ENCODE measurements at places on chromosomes 6 and 20.
A peak's percentile ranks its signal among the peaks of the same experiment; 100 is the strongest.

GRCh38 chr20:20327746-20328145, 40.2 kb upstream of the INSM1 start:
- H3K36me3 ChIP-seq: no peaks in the 10 kb centered on the region
- no peak overlapping the region for H3K4me3 ChIP-seq
- DNase-seq: no peak
- no peak overlapping the region for H3K27ac ChIP-seq

GRCh38 chr6:22601984-22602383, 32.6 kb downstream of the HDGFL1 start:
- H3K4me3 ChIP-seq: no peak overlapping the region
- H3K4me1 ChIP-seq: no peaks in the 10 kb centered on the region
- no peak overlapping the region for H3K27ac ChIP-seq
- no peak for DNase-seq

DNA sequence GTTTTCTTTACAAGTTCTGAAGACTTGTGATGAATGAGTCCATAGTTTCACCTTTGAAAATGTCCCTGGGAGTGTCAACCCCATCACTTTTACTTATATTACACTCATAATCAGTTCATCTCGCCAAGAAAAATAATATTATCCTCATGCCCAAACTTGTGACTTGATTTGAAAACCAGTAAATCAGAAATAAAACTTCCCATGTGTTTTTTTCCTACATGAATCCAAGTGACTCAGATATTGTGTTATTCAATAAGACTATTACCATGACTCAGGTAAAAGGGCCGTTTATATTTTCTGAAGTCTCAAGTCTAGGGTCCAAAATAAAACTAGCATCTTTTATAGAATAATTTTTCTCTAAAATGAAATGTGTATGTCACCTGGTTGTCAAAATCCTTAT, 15.8 kb upstream of the CYP24A1 start:
- H3K27ac ChIP-seq: no peak overlapping the region
- no peaks in the 10 kb centered on the region for H3K4me1 ChIP-seq
- H3K27me3 ChIP-seq: no peaks in the 10 kb centered on the region
- no peak overlapping the region for H3K4me3 ChIP-seq

GRCh38 chr20:2658414-2659354, 5.3 kb downstream of the IDH3B start:
- DNase-seq: no peak
- H3K27ac ChIP-seq: no peak overlapping the region
- no peaks in the 10 kb centered on the region for H3K27me3 ChIP-seq
- H3K4me1 ChIP-seq: peaks cover 6% of the 10 kb centered on the region

- H3K4me3 ChIP-seq: no peak overlapping the region
- no peak overlapping the region for H3K27ac ChIP-seq
- DNase-seq: no peak
- H3K4me1 ChIP-seq: no peaks in the 10 kb centered on the region
These were observed 25.3 kb upstream of the GPR63 start for GRCh38 chr6:96862560-96862959.

DNA sequence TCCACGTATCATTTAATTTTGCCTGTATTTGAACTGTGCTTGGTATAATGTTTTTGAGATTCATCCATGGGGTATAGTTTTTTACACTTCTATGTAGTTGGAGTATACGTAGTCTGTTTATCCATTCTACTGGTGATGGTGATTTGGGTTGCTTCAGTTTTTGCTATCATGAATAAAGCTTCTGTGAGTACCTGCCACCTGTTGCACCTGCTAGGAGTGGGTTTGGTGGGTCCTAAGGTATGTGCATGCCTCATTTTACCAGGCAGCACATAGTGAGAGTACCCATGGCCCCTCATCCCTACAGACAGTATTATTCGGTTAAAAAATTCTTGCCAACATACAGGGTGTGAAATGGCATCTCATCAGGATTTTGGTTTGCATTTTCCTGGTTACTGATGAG, 92.9 kb downstream of the DNAH8 start:
- H3K27ac ChIP-seq: no peak overlapping the region
- H3K4me3 ChIP-seq: no peak overlapping the region
- H3K27me3 ChIP-seq: no peaks in the 10 kb centered on the region
- no peak for DNase-seq

GRCh38 chr20:45153147-45153546, 21.6 kb upstream of the PI3 start:
- H3K4me3 ChIP-seq: no peak overlapping the region
- H3K4me1 ChIP-seq: no peaks in the 10 kb centered on the region
- no peaks in the 10 kb centered on the region for H3K36me3 ChIP-seq
- no peak overlapping the region for H3K27ac ChIP-seq
- no peaks in the 10 kb centered on the region for H3K27me3 ChIP-seq
- no peak for DNase-seq

GRCh38 chr6:63904650-63905248, 269.1 kb downstream of the PHF3 start:
- H3K27ac ChIP-seq: no peak overlapping the region
- no peaks in the 10 kb centered on the region for H3K4me1 ChIP-seq

- H3K4me3 ChIP-seq: no peak overlapping the region
- H3K36me3 ChIP-seq: peaks cover 4% of the 10 kb centered on the region
- DNase-seq: no peak
These were observed 112.2 kb downstream of the TASP1 start for GRCh38 chr20:13526551-13526950.

DNA sequence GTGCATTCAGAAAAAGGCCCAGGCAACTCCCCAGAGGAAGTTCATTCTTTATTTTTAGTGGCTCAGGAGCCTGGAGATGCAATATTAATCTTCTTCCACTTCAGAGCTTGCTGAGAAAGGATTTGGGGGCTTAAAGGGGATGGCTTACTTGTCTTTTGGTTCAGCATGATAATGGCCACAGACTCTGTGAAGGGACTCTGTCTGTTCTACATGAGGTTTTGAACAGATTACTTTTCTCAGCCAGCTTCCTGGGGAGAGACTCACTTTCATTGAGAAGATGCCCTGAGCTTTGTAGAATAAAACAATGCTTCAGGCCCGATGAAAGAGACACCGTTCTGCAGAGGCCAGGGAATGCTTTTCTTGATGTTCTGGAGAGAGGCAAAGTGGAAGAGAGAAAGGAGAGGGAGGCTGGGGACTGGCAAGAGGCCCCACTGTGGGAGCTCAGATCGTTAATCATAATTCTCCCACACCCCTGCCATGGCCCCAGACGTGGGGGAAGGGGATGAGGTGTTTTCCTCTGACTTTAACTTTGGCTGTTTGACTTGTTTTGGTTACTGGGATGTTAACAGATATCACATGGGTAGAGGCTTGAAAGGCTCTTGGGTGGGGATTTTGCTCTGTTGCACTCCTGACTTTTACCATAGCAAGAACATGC, 19.1 kb downstream of the SCP2D1 start:
- H3K4me1 ChIP-seq: no peaks in the 10 kb centered on the region
- H3K36me3 ChIP-seq: no peaks in the 10 kb centered on the region
- no peak overlapping the region for H3K27ac ChIP-seq
- no peak overlapping the region for H3K4me3 ChIP-seq
- DNase-seq: no peak
- H3K27me3 ChIP-seq: no peaks in the 10 kb centered on the region

- H3K27me3 ChIP-seq: no peaks in the 10 kb centered on the region
- peak; percentile 25 for DNase-seq
- peak overlapping the region; percentile 97 for H3K4me3 ChIP-seq
- peaks cover 10% of the 10 kb centered on the region for H3K4me1 ChIP-seq
- H3K36me3 ChIP-seq: no peaks in the 10 kb centered on the region
These were observed 651 bp upstream of the BLTP3A start for GRCh38 chr6:34791164-34791700.

- H3K27ac ChIP-seq: no peak overlapping the region
- H3K36me3 ChIP-seq: no peaks in the 10 kb centered on the region
- no peaks in the 10 kb centered on the region for H3K4me1 ChIP-seq
- no peak overlapping the region for H3K4me3 ChIP-seq
These were observed 64.9 kb upstream of the BHLHE23 start for GRCh38 chr20:63071541-63072181.

DNA sequence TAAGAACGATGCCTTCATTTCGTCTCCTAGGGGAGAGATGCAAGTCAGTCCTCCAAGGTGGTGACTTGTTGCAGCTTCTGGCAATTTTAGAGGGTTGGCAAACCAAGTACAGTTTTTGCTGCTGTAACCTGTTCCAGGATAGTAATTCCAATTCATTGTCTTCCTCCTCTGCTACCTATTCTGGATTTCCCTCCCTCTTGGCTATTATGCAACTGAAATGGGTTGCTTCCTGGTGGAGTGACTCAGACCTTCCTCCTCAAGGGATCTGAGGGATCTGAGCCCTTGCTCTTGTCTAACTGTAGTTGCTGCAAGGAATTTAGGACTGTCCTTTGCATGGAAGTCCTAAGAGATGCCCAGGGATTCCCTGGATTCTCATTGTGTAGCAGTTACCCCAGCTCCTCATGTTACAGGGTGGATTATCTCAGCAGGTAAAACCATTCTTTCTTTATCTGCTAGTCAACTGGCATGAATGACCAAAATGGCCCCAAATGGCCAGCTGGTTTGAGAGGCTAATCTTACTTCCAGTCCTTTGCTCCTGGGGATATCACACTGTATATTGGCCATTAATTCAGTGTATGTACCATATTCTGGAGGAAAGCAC, 17.6 kb upstream of the ELMO2 start:
- no peaks in the 10 kb centered on the region for H3K27me3 ChIP-seq
- DNase-seq: no peak
- H3K27ac ChIP-seq: no peak overlapping the region
- no peaks in the 10 kb centered on the region for H3K4me1 ChIP-seq
- no peak overlapping the region for H3K4me3 ChIP-seq

- no peaks in the 10 kb centered on the region for H3K4me1 ChIP-seq
- H3K36me3 ChIP-seq: no peaks in the 10 kb centered on the region
- no peak overlapping the region for H3K4me3 ChIP-seq
- no peak for DNase-seq
- H3K27ac ChIP-seq: no peak overlapping the region
These were observed 53.3 kb downstream of the SYNE1 start for GRCh38 chr6:152583888-152584287.

- no peaks in the 10 kb centered on the region for H3K4me1 ChIP-seq
- H3K27me3 ChIP-seq: no peaks in the 10 kb centered on the region
- no peak for DNase-seq
- H3K4me3 ChIP-seq: no peak overlapping the region
These were observed 17.2 kb upstream of the RTF2 start for GRCh38 chr20:56451056-56451765.

DNA sequence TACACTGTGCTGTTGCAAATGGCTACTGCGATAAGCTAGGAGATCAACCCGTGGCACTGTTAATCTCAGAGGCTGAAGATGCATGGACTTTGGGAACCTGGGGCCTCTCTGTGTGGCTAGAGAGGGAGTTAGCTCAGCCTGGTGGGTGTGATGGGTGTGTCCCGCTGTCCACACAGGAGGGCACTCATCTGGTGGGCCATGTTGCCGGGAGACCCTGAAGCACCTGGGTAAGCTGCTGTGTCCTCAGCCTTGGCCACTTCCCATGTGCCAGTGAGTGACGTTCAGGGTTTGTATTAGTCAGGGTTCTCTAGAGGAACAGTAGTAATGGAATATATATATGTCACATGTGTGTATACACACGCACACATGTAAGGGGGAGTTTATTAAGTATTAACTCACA, 132.7 kb downstream of the ERMARD start:
- no peaks in the 10 kb centered on the region for H3K4me1 ChIP-seq
- DNase-seq: no peak
- no peak overlapping the region for H3K27ac ChIP-seq
- no peaks in the 10 kb centered on the region for H3K36me3 ChIP-seq
- H3K4me3 ChIP-seq: no peak overlapping the region

DNA sequence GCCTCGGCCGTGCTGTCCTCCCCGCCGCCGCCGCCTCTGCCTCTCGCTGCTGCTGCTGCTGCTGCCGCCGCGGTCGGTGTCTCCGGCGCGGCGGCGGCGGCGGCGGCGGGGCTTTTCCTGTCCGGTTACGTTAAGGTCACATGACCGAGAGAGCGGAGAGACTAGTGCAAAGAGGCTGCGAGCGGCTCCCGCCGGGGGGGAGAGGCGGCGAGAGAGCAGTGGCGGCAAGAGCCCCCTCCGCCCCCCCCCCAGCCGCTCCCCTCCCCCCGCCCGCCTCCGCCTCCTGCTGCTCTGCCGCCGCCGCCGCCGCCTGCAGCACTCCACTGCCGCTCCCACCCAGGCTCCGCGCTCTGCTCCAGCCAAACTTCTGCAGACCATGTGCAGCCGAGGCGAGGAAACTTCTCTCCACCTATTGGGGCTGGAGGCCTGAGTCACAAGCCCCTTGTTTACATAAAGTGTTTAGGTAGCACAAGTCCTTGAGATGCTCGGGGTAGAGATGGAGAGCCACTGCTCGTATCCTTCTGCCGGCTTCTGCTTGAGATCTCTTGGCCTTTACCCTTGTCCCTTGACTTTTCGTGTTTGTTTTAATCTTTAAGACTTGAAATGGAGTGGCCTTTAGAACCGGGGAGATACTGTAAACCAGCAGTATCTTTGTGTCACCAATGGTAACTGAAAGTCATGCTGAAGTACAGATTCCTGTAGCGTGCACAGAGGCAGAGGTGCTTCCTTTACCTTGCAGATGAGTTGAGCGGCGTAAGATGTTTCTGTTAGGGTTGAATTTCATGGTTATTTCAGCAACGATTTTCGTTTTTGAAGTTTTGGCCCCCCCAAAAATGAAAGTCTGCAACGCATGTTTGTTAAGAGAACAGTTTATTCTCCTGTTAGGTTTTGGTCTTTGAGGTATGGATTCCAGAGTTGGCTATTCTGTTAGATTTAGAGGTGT, at the start of gene ZBTB2:
TSS of gene ZBTB2 (minus strand) at position 89 of the 943 bp plus-strand sequence. CDS start 17,922 bp downstream, outside the sequence.
- no peaks in the 10 kb centered on the region for H3K27me3 ChIP-seq
- peak within 1 kb of the TSS; percentile 99 for H3K4me3 ChIP-seq

- H3K27me3 ChIP-seq: no peaks in the 10 kb centered on the region
- DNase-seq: no peak
- no peak overlapping the region for H3K27ac ChIP-seq
- no peak overlapping the region for H3K4me3 ChIP-seq
- H3K36me3 ChIP-seq: no peaks in the 10 kb centered on the region
These were observed 25.1 kb upstream of the AVP start for GRCh38 chr20:3109350-3110302.

GRCh38 chr20:49831770-49832631, 19.4 kb downstream of the SLC9A8 start:
- H3K4me1 ChIP-seq: no peaks in the 10 kb centered on the region
- no peak for DNase-seq
- peak overlapping the region; percentile 89 for H3K27ac ChIP-seq
- H3K4me3 ChIP-seq: no peak overlapping the region
- no peaks in the 10 kb centered on the region for H3K36me3 ChIP-seq

GRCh38 chr20:35791821-35792220, 20.0 kb downstream of the PHF20 start:
- no peaks in the 10 kb centered on the region for H3K27me3 ChIP-seq
- no peaks in the 10 kb centered on the region for H3K4me1 ChIP-seq
- no peaks in the 10 kb centered on the region for H3K36me3 ChIP-seq
- no peak for DNase-seq
- H3K4me3 ChIP-seq: no peak overlapping the region
- H3K27ac ChIP-seq: peak overlapping the region; percentile 66

- H3K36me3 ChIP-seq: no peaks in the 10 kb centered on the region
- DNase-seq: no peak
- H3K27me3 ChIP-seq: no peaks in the 10 kb centered on the region
- no peak overlapping the region for H3K27ac ChIP-seq
- H3K4me1 ChIP-seq: no peaks in the 10 kb centered on the region
These were observed 81.3 kb upstream of the COL21A1 start for GRCh38 chr6:56328728-56329090.
